ENCODE measurements at places on chromosomes 2 and 18.

DNA sequence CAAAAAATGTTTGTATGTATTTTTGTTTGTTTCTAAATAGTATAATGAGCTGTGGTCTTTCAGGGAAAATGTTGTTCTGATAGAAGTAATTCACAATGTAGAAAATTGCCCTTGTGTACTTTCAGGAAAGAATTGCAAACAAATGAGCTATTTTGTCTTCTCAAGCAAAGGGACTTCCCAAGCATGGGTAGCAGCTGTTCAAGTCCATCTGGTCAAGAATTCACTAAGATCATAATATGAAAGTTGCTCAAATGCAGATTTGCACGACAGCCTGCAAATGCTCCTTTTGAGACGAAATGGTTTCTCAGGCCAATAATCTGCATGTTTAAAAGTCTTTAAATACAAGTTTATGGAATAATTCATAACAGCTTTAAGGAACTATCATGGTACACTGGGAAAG, 51.9 kb upstream of the HNMT start:
- peak; percentile 1 for DNase-seq

DNA sequence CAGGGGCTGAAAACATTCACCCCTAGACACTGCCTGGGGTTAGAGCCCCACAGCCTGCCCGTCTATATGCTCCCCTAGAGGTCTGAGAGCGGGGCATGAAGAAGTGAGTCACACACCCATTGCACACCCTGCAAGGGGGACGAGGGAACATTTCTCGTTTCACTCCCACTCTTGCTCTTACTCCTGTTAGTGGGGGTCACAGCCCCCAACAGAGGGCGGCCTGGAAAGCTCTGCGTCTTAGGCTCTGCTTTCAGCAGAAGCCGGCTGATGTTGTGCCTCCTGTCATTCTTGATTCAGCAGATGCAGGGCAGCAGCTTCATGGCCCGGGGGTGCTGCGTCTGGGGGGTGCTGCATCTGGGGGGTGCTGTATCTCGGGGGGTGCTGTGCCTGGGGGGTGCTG, 141.3 kb downstream of the ASB1 start:
- no peak for DNase-seq

DNA sequence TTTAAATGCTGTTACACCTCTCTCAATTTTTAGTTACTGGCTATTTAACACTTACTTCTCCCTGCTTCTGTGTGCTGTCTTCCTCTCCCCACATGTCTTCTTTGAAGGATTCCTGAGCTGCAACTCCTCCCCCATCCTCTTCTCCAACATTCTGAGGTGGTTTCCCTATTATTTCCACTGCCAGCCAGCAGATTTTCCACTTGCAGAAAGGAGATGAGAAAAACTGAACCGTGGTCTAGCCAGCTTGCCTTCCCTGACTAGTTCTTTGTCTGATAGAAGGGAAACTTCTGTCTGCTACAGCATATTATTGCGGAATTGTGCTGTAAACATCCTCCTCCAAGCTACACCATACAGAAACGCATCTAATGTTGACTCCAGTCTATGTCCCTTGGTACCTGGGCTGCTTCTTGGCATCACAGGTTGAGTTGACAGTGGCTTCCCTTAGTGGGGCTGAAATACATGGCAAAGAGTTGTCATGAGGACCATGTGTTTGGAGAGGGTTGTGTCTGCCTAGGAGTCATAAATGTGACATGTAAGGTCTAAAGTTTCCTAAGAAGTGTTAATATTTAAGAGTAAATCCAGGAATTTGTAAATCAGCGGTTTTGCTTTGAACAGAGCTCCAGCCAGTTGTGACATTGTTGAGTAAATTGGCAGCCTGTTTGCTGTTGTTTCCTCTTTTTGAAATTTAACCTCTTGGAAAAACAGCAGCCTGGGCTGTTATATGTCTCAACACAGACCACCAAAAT, 68.3 kb upstream of the RND3 start:
- no peak for DNase-seq

DNA sequence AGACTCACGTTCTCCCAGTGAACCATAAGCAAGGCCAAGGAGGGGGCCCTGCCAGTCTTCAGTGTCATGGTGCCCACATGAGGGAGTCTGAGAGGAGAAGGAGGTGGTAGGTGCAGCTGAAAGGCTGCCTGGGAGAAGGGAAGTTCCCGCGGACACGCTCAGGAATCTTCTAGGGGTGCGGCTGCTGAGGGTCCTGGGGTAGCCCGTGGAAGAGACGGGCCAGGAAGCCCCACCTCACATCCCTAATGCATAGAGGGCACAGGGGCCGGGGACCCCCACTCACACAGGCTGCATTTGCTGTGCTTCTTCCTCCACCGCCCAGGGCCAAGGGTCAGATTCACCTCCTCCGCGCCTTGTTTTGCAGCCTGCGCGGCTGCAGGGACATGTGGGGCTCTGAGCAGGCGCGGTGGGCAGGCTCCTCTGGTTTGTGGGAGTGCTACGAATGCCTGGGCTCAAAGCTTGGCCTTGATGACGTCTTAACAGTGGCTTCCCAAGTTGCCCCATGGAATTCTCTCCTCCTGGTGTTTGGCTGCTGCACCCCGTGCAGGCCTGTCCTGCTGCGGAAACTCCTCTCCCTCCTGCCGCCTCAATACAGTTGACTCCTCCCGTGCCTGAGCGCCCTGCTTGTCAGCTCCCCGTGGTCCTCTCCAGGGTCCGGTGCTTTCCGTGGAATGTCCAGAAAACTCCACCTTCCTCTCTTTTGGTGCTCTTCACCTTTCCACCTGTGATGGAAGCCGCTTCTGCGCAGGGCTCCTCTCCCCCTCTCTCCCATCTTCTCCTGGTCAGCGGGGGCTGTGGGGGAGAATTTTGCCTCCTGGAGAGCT, 95.7 kb downstream of the VAPA start:
- DNase-seq = no peak

GRCh38 chr2:222912117-222912516, 51.3 kb downstream of the ACSL3 start:
- DNase-seq = peak; percentile 46

GRCh38 chr2:8543060-8543382, 138.8 kb upstream of the ID2 start:
- DNase-seq = no peak

DNA sequence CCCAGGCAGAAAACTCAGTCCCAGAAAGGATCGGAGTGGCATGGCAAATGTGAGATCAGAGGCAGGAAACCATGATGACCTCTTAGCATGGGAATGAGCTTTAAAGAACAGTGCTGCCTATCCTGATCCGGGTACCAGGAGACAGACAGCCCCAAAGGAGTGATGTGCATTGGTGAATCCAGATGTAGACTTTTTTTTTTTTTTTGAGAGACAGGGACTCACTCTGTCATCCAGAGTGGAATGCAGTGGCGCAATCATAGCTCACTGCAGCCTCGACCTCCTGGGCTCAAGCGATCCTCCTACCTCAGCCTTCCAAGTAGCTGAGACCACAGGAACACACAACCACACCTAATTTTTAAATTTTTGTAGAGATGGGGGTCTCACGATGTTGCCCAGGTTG, 122.7 kb downstream of the VAPA start:
- DNase-seq = no peak

DNA sequence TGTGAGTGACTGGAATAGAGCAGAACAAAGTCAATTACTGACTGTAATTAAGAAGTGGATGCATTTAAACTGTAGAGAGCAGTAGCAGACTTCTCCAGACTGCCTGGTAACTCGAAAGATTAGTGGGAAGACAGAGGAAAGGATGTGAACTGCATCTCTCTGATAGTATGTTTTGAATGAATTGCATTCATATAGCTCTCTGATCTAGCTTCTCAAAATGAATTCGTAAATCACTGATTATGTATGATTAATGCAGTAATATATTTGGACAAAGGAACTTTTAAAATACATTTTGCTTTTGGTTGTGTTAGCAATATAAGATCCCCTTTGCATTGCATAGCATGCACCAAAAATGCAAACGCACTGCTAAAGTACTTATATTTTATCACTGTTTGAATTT, 304.0 kb downstream of the ARHGAP15 start:
- peak; percentile 18 for DNase-seq

- no peak for DNase-seq
Measured at GRCh38 chr2:116545286-116546068, 1269.0 kb upstream of the DDX18 start.

DNA sequence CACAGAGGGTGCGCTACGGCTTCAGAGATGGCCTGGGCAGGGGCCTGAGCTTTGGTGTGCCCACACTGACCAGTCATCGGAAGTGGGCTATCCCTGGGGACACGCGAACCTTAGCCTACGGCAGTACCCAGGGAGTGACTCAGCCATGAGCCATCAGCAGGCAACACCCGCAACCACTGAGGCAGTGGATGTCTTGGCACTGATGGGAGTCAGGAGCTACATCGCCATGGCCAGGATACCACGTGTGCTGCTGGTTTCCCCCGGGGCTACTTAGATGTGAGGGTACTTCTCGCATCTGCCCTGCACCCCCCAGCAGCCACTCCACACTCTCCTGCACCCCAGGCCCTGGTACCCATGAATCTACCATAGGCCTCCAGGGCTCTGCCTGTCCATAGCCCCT, 12.8 kb upstream of the HPCAL1 start:
- DNase-seq = peak; percentile 37

- DNase-seq = no peak
Measured at GRCh38 chr18:28075501-28075900, 101.4 kb downstream of the CDH2 start.

DNA sequence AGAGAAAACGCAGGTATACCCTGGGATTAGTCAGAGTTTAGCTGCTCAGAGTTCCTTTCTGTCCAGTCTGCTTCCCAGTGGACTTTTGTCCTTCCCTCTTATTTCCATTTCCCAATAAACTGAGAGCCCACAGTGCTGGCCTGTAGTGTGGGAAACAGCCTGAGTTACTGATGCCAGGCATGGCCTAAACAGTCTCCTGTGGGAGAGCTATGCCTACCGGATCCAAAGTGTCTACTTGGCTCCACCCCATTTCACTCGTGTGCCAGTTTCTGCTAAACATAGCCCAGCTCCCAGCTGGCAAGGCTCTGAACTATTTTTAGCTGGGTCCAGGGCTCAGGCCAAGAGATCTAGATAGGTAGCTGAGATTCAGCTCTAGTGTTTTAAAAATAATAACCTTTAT, 15.6 kb upstream of the PPP1CB start:
- no peak for DNase-seq

GRCh38 chr2:200525066-200525465, 941 bp upstream of the SGO2 start:
- peak; percentile 54 for DNase-seq

GRCh38 chr18:35749701-35750100, 168.2 kb downstream of the GALNT1 start:
- no peak for DNase-seq

- DNase-seq = peak; percentile 47
Measured at GRCh38 chr18:57627488-57627887, 5.9 kb upstream of the NARS1 start.

DNA sequence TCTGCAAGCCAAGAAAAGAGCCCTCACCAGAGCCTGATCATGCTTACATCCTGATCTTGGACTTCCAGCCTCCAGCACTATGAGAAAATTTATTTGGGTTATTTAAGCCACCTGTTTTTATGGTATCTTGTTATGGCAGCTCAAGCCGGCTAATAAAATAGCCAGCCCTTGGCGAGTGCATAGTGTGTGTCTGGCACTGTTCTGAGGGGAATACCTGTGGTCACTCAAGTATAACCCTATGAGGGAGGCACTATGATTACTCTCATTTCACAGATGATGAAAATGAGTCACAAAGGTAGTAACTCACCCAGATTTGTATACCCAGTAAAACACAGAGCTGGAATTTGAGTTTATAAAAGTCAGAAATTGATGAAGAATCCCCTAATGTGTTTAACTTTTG, 556.9 kb upstream of the SETBP1 start:
- no peak for DNase-seq

DNA sequence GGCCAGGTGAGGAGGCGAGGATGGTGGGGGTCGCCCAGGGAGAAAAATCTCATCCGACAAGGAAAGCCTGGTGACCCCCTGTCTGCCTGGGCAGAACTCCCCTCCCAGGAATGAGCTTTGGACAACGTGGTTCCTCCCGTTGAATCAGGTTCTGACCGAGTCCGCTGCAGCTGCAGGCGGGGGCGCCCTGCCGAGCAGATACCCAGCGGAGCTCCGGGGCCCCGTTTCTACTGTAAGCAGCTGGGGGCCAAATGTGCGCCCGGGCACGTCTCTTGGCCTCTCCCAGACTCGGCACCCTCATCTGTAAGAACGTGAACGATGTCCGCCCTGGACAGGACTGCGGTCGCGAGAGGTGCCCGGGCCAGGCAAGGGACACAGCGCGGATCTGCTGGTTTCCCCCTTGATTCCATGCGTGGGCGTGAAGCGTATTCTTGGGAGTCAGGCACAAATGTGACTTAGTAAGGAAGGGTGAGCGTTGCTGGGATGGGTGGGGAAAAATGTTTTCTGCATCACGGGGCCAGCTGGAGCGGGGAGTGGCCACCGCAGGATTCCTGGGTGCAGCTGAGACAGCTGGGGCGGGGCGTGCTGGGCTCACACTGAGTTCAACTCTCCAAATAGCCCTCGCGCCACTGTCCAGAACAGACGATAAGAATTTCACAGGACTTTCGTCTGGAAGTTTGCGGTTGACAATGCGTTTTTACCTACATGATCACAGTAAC, 20.2 kb upstream of the TUBB6 start:
- DNase-seq = peak; percentile 95

GRCh38 chr2:36915627-36916026, 50.7 kb downstream of the STRN start:
- DNase-seq = no peak

GRCh38 chr18:78993014-78993926, 13.7 kb downstream of the SALL3 start:
- DNase-seq = no peak

GRCh38 chr2:84701880-84702279, 179.0 kb downstream of the TRABD2A start:
- peak; percentile 96 for DNase-seq

- DNase-seq = no peak
Measured at GRCh38 chr2:9910699-9911098, 40.8 kb upstream of the GRHL1 start.

- no peak for DNase-seq
Measured at GRCh38 chr2:127121353-127121752, 14.4 kb upstream of the BIN1 start.

GRCh38 chr18:67518566-67518965, 2.0 kb upstream of the DSEL start:
- DNase-seq = no peak
